Cardiac muscle cell (in vitro differentiated cells and primary cell): ENCODE measurements at places on chromosomes 11 and 22. TPM values are rescaled to one million over a fixed set of nuclear protein-coding genes. Genes with fewer than 3 reads are reported as not detected.

Gene APOBEC3B
- total RNA-seq: 1.1 and 6.5 TPM in 2 replicates

Gene NLRP14
- total RNA-seq: 0.60 and 0.92 TPM in 2 replicates

Gene ACR
- total RNA-seq: 0.07 and 0.77 TPM in 2 replicates

Gene HEPN1
- not detected in 2 replicates for total RNA-seq

Gene EHF
- not detected in 2 replicates for total RNA-seq

- H3K4me3 ChIP-seq: no peak overlapping the region
- H3K27ac ChIP-seq: no peak overlapping the region
- no peak for DNase-seq
Observed at GRCh38 chr11:28139841-28140415, 31.7 kb downstream of the METTL15 start.

DNA sequence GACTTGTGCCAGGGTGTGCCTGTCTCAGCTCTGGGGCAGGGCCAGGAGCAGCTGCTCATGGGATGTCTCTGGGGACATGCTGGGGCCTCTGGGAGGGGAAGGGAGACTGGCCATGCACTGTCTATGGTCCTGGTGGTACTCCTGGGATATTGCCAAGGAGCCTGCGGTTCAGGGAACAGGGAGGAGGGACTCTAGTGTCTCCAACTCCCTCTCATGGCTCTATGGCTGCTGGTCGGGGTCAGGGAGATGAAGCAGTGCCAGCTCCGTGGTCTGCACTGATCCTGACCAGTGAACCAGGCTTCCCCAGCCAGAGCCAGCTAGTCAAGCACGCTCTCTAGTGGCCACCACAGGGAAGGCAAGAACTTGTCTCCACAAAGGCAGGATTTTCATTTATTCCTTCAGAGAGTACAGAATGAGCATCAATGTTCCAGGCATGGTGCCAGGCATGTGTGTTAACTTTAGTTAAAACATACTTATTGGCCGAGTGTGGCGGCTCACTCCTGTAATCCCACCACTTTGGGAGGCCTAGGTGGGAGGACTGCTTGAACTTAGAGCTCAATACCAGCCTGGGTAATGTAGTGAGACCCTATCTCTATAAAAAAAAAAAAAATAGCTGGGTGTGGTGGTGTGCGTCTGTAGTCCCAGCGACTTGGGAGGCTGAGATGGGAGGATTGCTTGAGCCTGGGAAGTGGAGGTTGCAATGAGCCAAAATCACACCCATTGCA, 2.5 kb upstream of the BEST1 start:
- H3K27ac ChIP-seq: no peak overlapping the region
- DNase-seq: peak; percentile 90
- H3K4me3 ChIP-seq: no peak overlapping the region
- H3K36me3 ChIP-seq: no peaks in the 10 kb centered on the region

GRCh38 chr11:121580154-121580553, 127.4 kb upstream of the SORL1-AS1 start:
- no peak overlapping the region for H3K4me3 ChIP-seq
- no peak overlapping the region for H3K27ac ChIP-seq
- DNase-seq: no peak
- no peaks in the 10 kb centered on the region for H3K4me1 ChIP-seq
- no peaks in the 10 kb centered on the region for H3K36me3 ChIP-seq

DNA sequence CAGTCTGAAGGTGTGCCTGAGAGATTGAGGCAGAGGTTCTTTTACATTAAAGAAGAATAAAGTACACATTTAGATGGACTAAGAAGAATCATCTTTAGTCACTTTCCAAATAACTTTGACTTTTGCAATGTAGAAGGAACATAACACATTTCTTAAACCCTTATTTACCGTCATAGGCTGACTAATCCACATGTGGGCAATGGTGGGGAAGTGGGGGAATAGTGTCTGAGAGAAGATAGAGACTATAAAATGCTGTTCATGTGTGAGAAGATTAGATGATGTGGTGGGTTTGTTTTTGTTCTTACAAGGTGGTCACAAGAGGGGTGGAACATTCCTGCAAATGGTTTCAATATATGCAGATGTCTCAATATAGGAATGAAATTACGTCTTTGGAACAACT, 1.8 kb downstream of the MS4A4A start:
- DNase-seq: no peak
- H3K4me3 ChIP-seq: no peak overlapping the region
- no peak overlapping the region for H3K27ac ChIP-seq
- H3K36me3 ChIP-seq: no peaks in the 10 kb centered on the region
- no peaks in the 10 kb centered on the region for H3K27me3 ChIP-seq
- H3K4me1 ChIP-seq: no peaks in the 10 kb centered on the region

- no peaks in the 10 kb centered on the region for H3K27me3 ChIP-seq
- no peaks in the 10 kb centered on the region for H3K36me3 ChIP-seq
- peaks cover 12% of the 10 kb centered on the region for H3K4me1 ChIP-seq
- no peak overlapping the region for H3K27ac ChIP-seq
- no peak for DNase-seq
- H3K4me3 ChIP-seq: no peak overlapping the region
Observed at GRCh38 chr11:33162831-33163230, 1.6 kb upstream of the CSTF3 start.

DNA sequence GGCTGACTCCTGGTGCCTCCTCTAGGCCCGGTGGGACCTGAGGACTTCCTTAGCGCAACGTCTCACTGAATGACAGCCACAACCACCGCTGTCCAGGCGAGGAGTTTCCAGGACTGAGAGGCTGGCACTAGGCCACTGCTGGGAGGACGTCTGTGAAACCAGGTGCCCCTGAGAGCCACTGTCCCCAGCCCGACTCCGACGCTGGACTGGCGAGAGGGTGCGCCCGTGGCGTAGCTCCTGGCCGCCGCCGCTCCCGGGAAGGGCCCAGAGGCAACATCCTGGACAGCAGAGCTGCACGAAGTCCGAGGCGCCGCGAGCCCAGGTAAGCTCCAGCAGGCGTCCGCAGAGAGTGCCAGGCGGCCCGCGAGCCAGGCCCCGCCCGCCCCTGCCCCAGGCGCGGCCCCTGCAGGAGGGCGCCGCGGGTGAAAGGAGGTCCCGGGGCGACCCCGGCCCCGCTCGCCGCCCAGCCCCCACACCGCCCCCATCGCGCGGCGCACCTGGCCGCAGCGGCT, 525 bp downstream of the DGCR2 start:
- peak overlapping the region; percentile 93 for H3K27ac ChIP-seq
- peaks cover 7% of the 10 kb centered on the region for H3K4me1 ChIP-seq
- peak overlapping the region; percentile 86 for H3K4me3 ChIP-seq
- peak; percentile 68 for DNase-seq
